Endothelial cell of umbilical vein (primary cell): ENCODE measurements at places on chromosomes 7 and 10. TPM values are rescaled to one million over a fixed set of nuclear protein-coding genes. Genes with fewer than 3 reads are reported as not detected.

DNA sequence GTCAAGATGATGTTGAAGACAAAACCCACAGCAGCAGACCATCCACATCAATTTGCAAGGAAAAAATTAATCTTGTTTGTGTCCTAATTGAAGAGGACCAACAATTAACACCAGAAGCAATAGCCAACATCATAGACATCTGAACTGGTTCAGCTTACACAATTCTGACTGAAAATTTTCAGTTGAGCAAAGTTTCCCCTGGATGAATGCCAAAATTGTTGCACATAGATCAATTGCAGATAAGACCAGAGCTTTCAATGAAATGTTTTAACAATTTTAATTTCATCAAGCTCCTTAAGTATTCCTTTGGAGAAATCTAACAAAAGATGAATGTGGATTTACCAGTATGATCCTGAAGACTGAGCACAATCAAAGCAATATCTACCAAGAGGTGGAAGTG lies 168.6 kb downstream of the CTNNA3 start:
- DNase-seq = no peak

DNA sequence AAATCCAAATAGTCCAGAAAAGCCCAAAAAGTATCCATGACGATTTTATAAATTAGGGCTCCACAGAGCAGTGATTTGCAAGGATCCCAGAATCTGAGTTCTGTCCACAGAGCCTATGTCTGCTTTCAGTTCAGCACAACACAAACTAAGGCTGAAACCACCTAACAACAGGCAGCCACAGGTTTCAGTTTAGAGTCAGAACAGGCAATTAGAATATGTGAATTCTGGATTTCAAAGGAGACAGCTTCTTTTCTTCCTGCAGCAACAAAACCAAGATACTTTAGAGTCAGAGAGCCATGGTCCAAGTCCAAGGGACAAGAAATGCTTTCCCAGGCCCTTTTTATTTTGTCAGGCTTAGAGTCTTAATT lies 23.6 kb downstream of the IFIT3 start:
- peak; percentile 38 for DNase-seq

- no peak for DNase-seq
Measured at GRCh38 chr7:20038676-20039075, 178.5 kb downstream of the MACC1 start.

- no peak for DNase-seq
Measured at GRCh38 chr7:131208777-131209176, 118.9 kb upstream of the MKLN1 start.

DNA sequence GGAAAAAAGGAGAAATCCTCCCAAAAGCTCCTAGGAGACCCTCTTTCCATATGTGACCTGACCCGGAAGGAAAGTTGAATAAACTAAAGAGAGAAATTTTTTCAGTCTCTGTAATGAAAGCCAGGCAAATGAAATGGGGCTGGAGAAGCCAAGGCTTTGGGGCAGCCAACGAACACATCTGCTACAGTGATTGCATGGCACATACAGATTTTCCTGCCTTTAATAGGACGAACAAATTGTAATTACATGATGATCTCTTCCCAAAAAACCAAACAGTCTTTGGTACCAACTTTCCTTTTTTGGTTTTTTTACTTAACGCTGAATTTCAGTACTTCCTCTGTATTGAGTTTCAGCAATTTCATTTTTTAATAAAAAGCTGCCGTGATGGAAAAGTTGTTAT lies 23.5 kb upstream of the PTN start:
- no peak for DNase-seq

DNA sequence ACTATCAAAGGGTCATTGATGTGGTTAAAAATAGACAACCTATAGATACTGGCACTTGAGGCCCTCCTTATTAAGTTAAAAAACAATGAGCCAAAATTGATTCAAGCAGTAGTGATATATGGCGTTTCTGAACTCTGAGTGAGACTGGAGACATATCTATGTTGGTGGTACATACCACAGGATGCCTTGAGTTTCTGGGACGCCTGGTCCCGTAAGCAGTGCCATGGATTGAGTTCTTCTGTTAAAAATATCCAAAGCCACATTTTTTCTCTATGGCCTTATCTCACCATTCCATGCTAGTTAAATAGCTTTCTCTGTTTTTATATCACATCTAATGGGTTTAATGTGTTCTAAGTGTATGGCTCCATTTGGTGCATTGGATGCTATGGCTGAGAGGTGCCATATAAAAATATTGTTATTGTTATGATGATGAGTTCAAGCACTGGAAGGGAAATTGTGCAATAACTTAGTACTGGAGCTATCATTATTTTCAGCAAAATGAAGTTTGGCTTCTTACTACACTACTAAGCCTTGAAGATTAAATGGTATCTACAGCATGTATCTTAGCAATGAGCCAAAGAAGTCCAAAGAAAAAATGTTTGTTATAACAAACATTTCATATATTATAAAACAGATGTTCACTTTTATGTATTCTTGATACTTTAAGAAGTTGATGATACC lies 713.9 kb downstream of the SUGCT start:
- no peak for DNase-seq

Gene SHTN1
- total RNA-seq = 29.7 and 36.5 TPM in 2 replicates

GRCh38 chr7:157309988-157310668 lies 26.7 kb upstream of the DNAJB6 start:
- DNase-seq = peak; percentile 28
